ENCODE measurements at places on chromosomes 2 and 18.

DNA sequence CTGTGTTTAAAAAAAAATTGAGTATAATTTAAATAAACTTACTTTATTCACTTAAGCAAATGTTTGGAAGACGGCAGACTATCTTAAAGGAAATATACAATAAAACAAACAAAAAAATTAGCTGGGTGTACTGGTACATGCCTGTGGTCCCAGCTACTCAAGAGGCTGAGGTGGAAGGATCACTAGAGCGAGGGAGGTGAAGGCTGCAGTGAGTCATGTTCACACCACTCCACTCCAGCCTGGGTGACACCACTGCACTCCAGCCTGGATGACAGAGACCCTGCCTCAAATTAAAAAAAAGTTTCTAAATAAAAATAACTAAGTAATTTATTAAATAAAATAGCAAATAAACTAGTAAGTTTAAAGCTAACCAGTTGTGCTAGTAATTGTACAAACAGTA lies 7.5 kb downstream of the PUM2 start:
- no peak for DNase-seq

GRCh38 chr2:196480653-196481323 lies 158.7 kb upstream of the CCDC150 start:
- no peak for DNase-seq

DNA sequence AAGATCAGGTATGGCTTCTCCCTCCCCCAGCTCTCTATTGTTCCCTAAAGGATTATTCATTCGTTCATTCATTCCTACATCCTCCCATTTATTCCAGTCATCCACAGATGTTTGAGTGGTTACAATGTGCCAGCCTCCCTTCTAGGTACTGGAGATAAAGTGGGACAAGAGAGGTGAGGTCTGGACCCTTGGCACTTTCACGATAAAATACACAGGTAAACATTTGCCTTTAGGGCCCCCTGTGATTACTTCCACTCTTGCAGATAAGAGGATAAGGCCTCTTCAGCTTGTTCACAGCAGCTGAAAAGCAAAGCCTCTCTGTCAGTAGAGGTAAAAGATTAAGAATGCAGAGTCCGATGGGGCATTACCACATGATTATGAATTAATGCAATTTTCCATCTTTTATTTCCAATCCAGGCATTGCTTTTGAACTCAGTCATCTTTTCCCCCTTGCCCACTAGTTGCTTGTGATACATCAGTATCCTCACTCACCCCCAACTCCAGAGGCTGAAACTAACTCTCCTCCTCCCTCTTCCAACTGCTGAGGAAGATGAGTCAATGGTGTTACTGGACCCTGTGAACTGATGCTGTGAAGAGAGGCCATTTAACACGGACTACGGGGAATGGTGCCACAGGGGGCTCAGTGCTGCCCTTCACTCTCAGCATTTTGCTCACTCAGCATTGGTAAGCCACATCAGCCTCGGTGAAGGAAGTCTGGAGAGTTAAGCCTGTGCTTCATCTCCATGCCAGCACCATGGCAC lies 1.1 kb upstream of the DPP4 start:
- no peak for DNase-seq

GRCh38 chr18:58091099-58091611 lies 47.1 kb downstream of the NEDD4L start:
- DNase-seq: no peak

DNA sequence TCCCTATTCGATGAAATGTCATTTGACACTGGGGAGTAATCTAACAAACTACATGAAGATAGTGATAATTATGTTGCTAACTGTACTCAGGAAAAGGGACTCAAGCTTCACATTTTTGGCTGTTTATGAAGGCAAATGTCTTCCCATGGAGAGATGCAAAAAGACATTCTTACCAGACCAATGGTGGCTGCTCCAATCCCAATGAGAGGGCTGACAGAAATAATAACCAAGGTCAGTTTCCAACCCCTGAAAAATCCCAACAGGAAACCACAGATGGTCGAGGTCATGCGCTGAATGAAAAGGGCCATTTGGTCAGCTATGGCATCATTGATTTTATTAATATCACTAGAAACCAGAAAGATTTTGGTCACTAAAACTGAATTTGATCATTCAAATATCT lies 37.6 kb downstream of the ABCB11 start:
- DNase-seq: no peak

- no peak for DNase-seq
Measured at GRCh38 chr2:47036489-47036769, 118.7 kb downstream of the STPG4 start.

GRCh38 chr2:72973566-72974435 lies 56.5 kb downstream of the EMX1 start:
- no peak for DNase-seq

DNA sequence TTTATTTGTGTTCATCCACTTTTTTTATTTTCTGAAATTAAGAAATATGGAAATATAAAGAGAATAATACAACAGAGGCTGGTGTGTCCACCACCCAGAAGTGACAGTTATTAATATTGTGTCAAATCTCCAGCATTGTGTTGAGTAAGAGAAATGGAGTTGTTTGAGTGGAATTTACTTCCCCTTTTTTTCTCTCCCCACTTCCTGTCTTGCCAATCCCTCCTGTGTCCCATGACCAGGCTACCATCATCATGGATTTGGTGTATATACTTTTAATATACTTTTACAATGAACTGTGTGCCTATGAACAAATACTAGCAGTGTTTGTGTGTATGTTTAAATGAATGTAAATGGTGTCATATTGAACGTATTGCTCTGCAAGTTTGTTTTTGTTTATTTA lies 276.9 kb upstream of the SKOR2 start:
- DNase-seq: no peak

DNA sequence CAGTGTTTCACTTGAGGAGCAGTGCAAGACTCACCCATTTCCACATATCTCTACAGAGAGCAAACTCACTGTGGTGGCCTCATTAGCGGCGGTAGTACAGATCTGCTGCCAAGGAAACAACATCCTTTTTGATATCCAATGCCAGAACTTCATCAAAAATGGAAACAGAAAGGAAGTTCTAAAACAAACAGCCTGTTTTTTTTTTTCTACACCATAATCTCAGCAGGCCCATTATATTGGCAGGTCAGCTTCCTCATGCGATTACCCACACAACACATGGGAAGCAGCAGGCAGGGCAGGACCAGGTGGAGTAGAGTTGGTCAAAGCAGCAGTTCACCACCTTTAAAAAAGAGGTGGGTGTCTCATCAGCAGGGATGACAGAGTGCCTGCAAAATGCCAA lies 678.9 kb upstream of the CELF4 start:
- no peak for DNase-seq

DNA sequence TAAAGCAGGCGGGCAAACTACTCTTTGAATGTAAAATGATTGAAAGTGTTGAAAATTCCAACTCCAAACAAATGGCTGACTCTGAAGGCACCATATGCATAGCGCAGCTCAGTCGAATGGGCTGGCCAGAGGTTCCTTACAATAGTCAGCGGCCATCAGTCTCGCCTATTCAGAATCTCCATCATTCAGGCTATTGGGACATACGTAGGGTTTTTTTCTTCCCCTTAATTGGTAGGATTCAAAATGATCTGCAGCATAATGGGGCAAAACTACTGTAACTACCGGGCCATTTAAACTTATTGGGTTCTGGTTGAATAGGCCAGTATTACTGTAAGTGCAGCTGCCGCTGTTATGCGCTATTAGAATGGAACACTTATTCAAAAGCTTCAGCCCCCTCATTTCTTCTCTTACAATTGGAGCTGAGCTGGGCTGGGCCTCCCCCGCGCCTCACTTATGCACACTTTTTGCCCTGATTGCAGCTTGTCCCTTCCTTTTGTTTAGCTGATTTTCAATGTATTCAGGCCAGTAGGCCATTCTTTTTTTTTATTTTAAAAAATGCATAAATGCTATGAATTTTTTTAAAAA lies 40.4 kb downstream of the SLC9A4 start:
- no peak for DNase-seq

DNA sequence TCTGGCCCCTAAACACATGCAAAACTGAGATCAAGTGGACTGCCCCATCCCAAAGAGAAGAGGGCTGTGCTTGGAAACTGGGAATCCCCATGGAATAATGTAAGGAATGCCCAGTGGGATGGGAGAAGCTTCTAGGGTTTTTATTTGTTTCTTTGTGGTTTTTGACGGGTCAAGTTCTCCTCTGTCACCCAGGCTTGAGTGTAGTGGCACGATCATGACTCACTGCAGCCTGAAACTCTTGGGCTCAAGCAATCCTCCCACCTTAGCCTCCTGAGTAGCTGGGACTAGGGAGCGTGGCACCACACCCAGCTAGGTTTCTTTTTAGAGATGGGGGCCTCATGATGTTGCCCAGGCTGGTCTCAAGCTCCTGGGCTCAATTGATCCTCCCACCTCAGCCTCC lies 101.7 kb upstream of the ZSWIM2 start:
- no peak for DNase-seq

GRCh38 chr2:28580078-28580477 lies 84.2 kb downstream of the PLB1 start:
- DNase-seq: no peak

DNA sequence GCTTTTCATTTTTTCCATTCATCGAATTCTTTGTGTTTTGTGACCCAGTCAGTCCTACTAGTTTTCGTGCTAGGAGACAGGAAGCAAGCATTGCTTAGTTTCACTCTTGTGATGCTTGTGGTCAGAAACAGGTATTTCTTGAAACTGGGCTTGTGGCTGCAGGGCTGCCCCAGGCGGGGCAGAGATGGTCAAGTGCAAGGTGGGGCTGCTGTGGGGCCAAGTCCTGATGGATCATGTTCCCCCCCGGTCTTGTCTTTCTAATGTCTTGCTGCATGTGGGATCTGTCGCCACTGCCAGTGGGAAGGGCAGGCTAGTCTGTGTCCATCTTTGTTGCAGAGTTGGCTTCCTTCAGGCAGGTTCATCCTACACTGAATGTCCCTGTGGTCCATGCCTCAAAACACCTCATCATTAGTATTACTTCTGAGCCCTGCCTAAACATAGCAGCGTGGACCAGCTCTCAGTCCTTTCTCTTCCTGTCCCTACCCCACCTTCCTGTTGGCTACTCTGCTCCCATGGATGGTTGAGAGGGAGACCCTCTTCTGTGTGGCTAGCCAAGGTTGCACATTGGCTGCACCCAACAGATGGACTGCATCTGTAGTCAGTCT lies 38.7 kb downstream of the INPP4A start:
- no peak for DNase-seq

- no peak for DNase-seq
Measured at GRCh38 chr18:77071711-77072292, 60.8 kb downstream of the MBP start.

- no peak for DNase-seq
Measured at GRCh38 chr2:217683106-217683870, 319.5 kb downstream of the TNS1 start.

DNA sequence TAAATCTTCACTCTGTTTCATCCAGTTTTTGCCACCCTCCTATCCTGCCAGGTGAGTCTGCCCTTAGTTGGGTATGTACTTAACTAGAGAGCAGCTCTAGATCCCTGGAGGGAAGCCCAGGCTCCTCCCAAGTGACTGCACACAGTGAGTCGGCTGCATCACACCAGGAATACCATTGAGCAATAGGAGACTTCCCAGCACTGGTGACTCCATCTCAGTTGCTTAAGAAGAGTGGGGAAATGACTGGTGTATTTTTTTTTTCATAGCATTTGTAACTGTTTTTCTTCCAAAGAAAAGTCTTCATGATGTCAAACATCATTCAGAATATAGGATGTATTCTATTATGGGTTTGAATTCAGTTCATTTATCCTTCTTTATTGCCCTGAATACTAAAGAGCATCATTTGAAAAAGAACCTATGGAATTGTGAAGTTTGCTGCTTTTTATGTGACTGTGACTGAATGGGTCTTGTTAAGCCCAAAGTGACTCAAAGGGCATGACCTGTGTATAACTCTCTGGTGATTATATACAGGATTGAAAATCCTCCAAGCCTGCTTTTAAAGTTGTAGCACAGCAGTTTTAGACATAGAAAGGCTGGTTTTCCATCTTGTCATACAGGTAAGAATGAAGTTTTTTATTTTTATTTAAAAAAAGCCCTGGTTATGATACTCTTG lies 84.3 kb downstream of the MAP3K20 start:
- no peak for DNase-seq

GRCh38 chr2:141041281-141041680 lies 1089.5 kb downstream of the LRP1B start:
- no peak for DNase-seq

- DNase-seq: no peak
Measured at GRCh38 chr18:24651434-24651833, 191.0 kb downstream of the HRH4 start.

GRCh38 chr2:236078297-236079255 lies 89.6 kb downstream of the GBX2 start:
- DNase-seq: no peak

DNA sequence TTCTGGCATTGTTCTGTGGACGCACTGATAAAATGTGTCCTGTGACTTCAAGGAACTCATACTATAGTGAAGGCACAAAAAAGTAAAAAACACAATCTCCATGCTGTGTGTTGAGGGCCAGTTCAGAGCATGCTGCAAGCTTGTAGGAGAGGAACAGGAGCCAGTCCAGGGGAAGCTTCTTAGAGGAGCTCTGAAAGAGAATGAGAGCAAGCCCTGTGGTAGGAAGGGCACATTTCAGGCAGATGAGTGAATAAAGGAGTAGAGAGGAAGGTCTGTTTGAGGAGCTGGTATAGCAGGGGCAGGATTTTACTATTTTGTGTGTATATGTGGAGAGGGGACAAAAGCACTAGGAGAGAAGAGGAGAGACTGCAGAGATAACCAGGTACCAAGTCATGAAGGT lies 478.3 kb downstream of the ZEB2 start:
- DNase-seq: no peak

- DNase-seq: no peak
Measured at GRCh38 chr2:7691961-7692656, 774.9 kb downstream of the RNF144A start.

- DNase-seq: no peak
Measured at GRCh38 chr2:101753720-101754490, 56.4 kb downstream of the MAP4K4 start.

DNA sequence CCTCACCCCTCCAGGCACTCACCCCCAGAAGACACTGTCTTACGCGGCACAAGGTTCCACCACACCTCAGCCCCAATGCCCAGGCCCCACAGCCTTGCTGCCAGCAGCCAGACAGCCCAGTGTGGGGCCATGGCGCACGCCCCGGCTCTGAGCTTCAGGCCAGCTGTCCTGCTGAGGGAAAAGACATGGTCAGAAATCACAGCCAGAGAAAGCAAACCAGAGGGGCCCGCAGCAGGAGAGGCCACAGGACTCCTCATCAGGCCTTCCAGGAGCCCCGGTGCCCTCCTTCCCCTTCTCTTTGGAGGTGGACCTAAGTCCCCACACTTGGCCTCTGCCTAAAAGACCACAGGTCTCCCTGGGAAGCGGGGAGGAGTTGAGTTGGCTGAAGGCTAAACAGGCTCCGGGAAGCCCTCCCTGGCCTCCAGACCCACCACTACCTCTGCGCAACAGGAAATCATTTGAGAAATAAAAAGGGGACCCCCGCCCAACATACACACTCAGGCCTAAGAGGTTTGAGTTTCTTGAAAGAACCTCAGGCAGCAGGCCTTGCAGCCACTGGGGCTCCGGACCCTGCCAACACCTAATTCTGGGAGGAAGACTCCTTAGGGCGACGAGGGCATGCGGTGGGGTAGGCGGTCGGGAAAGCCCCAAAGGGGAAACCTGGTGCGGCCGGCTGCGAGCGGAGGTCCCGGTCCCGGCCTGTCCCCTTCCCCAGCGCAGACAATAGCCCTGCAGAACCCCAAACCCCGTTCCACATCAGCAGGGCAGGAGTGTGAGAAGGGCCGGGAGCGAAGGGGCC lies 1.9 kb downstream of the SEMA4C start:
- no peak for DNase-seq

GRCh38 chr2:137208431-137208891 lies 443.1 kb downstream of the THSD7B start:
- no peak for DNase-seq
